K562 (cell line): ENCODE measurements at places on chromosomes 12 and 14. TPM values are rescaled to one million over a fixed set of nuclear protein-coding genes. Genes with fewer than 3 reads are reported as not detected.

The AHNAK2 gene
- total RNA-seq = 0.09 and 0.18 TPM in 2 replicates

The TMEM253 gene
- total RNA-seq = 0.18 and 0.20 TPM in 2 replicates

The LALBA gene
- not detected in 2 replicates for total RNA-seq

The GCH1 gene
- 7.6 and 7.9 TPM in 2 replicates for total RNA-seq

The ZNF891 gene
- total RNA-seq = 1.2 and 1.3 TPM in 2 replicates

- H3K4me3 ChIP-seq = no peak overlapping the region
- no peaks in the 10 kb centered on the region for H3K36me3 ChIP-seq
- DNase-seq = peak; percentile 40
- no peaks in the 10 kb centered on the region for H3K4me1 ChIP-seq
These were observed 25.5 kb upstream of the DTX1 start for GRCh38 chr12:113030875-113031525.

GRCh38 chr12:71438670-71439361, 782 bp upstream of the LGR5 start:
- DNase-seq = no peak
- H3K4me3 ChIP-seq = no peak overlapping the region
- no peaks in the 10 kb centered on the region for H3K36me3 ChIP-seq
- peaks cover 20% of the 10 kb centered on the region for H3K27me3 ChIP-seq
- no peak overlapping the region for H3K27ac ChIP-seq

GRCh38 chr14:37580146-37580545, 14.9 kb downstream of the FOXA1 start:
- H3K27me3 ChIP-seq = no peaks in the 10 kb centered on the region
- DNase-seq = no peak
- no peaks in the 10 kb centered on the region for H3K36me3 ChIP-seq
- no peaks in the 10 kb centered on the region for H3K4me1 ChIP-seq
- H3K27ac ChIP-seq = no peak overlapping the region
- H3K4me3 ChIP-seq = no peak overlapping the region

DNA sequence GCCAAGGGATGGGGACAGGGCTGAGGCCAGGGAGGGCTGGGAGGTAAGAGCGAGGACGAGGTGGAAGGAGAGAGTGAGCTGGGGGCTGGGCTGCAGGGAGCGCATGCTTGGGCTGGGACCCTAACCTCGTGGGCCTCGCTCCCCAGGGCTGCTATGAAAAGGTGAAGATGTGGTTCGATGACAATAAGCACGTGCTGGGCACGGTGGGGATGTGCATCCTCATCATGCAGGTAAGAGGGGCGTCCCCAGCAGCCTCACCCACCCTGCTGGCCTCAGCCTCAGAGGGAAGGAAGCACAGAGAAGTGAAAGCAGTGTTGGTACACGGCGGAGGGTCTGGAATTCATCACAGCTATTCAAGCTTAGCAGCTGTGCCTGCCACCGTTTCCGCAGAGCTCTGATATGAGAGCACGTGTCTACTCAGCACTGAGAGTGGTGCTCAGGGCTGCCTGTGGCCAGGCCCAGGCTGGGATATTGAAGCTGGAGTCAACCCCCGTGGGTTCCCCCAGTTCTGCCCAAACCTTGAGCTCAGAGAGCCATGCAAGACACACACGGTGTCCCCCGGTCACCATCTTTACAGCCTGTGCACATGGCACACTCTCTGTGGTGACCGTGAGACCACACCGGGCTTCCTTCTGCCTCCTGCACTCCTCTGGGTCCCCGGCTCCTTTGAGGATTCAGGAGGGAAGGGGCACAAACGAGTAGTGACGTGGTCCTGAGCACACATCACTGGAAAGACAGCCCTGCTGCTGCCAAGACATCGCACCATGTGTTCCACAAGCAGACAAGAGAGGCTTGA, 204.6 kb downstream of the TSPAN9 start:
- peaks cover 45% of the 10 kb centered on the region for H3K27me3 ChIP-seq
- no peak for DNase-seq
- no peak overlapping the region for H3K4me3 ChIP-seq
- no peaks in the 10 kb centered on the region for H3K36me3 ChIP-seq

- H3K27me3 ChIP-seq = no peaks in the 10 kb centered on the region
- no peak for DNase-seq
- peaks cover 12% of the 10 kb centered on the region; the same call in 1 of the 3 replicates for H3K36me3 ChIP-seq
- peak overlapping the region; percentile 74 for H3K27ac ChIP-seq
These were observed 25.3 kb downstream of the GPRC5D start for GRCh38 chr12:12926571-12927071.

- no peak overlapping the region for H3K4me3 ChIP-seq
- no peaks in the 10 kb centered on the region for H3K36me3 ChIP-seq
- H3K4me1 ChIP-seq = no peaks in the 10 kb centered on the region
- no peaks in the 10 kb centered on the region for H3K27me3 ChIP-seq
These were observed 380.0 kb downstream of the ATP23 start for GRCh38 chr12:58321414-58321813.

DNA sequence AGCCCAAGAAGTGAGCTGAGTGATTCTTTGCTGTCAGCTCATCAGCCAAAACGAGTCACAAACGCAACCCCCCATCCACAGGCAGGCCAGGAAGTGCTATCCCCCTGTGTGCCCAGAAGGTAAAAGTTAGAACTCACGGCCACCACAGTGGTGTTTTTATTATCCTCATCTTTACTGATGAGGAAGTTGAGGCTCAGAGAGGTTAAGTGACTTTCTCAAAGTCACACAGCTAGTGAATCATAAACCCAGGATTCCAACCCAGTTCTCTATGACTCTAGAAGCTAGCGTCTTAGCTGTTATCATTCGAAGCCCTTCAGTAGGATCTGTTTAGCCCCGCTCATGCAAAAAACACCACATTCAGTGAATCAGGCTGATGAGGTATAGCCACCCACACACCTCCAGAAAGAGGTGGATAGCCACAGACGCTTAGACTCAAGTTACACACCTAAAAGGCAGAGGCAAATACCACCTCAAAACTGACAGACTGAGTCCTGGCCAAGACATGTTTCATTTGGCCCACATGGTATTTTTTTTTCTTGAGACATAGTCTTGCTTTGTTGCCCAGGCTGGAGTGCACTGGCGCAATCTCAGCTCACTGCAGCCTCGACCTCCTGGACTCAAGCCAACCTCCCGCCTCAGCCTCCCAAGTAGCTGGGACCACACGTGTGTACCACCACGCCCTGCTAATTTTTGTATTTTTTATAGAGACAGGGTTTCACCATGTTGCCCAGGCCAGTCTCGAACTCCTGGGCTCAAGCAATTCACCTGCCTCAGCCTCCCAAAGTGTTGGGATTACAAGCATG, 100.7 kb downstream of the SCARB1 start:
- H3K36me3 ChIP-seq = no peaks in the 10 kb centered on the region
- DNase-seq = no peak
- no peak overlapping the region for H3K27ac ChIP-seq
- H3K4me1 ChIP-seq = no peaks in the 10 kb centered on the region
- H3K4me3 ChIP-seq = no peak overlapping the region

- no peaks in the 10 kb centered on the region for H3K36me3 ChIP-seq
- H3K4me3 ChIP-seq = no peak overlapping the region
- no peaks in the 10 kb centered on the region for H3K27me3 ChIP-seq
- H3K4me1 ChIP-seq = no peaks in the 10 kb centered on the region
- DNase-seq = no peak
- no peak overlapping the region for H3K27ac ChIP-seq
These were observed 222.2 kb upstream of the TMEM260 start for GRCh38 chr14:56357428-56357827.

DNA sequence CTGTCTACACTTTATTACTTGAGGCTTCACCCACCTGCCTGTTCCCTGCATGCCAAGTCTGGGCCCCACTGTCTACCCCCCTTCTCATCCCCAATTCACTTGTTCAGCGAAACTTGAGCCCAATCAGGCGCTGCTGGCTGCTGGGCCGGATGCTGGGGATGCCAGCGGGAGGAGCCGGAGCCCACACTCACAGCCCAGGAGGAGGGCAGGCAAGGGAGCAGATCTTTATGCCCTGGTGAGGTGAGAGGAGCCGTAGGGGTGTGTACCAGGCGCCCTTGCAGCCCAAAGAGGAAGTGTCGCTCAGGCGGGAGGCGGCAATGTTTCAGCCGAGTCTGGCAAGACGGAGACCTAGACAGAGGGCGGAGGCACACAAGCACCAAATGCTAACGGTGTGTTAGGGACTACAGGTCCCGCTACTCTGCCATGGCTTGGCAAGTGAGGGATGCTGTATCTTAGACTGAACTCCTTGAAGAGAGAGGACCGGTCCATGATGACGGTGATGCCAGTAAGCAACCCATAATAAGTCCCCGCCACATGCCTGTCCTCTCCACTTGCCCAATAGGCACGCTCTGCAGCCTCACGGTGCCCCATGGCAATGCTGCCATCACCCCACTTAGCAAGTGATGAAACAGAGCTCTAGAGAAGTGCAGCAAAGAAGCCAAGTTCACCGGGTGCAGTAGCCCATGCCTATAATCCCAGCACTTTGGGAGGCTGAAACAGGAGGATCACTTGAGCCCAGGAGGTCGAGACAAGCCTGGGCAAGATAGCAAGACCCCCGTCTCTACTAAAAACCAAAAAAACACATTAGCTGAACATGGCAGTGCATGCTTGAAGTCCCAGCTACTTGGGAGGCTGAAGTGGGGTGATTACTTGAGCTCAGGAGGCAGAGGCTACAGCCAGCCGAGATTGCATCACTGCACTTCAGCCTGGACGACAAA, 41.6 kb downstream of the LRRC74A start:
- no peak for DNase-seq
- H3K4me1 ChIP-seq = no peaks in the 10 kb centered on the region
- no peaks in the 10 kb centered on the region for H3K36me3 ChIP-seq
- no peak overlapping the region for H3K4me3 ChIP-seq
- H3K27ac ChIP-seq = no peak overlapping the region
- H3K27me3 ChIP-seq = peaks cover 59% of the 10 kb centered on the region

GRCh38 chr12:7160183-7160582, 29.3 kb upstream of the PEX5 start:
- no peaks in the 10 kb centered on the region for H3K36me3 ChIP-seq
- H3K27me3 ChIP-seq = no peaks in the 10 kb centered on the region; the same call in 1 of the 2 replicates
- H3K4me3 ChIP-seq = no peak overlapping the region
- DNase-seq = no peak
- H3K27ac ChIP-seq = no peak overlapping the region

GRCh38 chr14:70256601-70257000, 67.8 kb upstream of the SLC8A3 start:
- H3K4me3 ChIP-seq = no peak overlapping the region
- H3K27me3 ChIP-seq = no peaks in the 10 kb centered on the region
- H3K36me3 ChIP-seq = no peaks in the 10 kb centered on the region
- DNase-seq = no peak
- H3K4me1 ChIP-seq = no peaks in the 10 kb centered on the region
- H3K27ac ChIP-seq = no peak overlapping the region

DNA sequence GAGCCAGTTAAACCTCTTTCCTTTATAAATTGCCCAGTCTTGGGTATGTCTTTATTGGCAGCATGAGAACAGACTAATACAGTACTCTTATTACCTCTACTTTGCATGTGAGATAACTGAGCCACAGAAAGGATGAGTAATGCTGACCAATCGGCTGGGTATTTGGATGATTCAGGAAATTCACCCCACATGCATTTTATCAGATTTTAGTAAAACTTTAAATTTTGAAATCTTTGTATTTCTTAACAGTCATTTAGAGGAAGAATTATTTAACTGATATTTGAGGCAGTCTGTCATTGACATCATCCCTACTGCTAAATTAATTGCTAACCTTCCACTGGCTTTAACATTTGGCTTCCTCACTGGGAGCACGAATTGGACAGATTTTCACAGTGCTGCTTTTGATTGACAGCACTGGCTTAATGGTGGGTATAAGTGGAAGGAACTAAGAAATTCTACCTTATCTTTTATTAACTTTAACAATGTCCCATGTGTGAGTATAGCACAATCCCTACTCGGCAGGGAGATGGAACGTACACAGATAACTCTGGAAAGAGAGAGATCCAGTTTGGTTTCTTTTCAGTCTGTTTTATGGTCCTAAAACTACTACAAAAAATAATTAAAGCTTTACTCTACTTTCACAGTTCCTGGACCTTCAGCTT, 261.0 kb downstream of the DACT1 start:
- DNase-seq = no peak
- no peaks in the 10 kb centered on the region for H3K36me3 ChIP-seq
- H3K4me1 ChIP-seq = no peaks in the 10 kb centered on the region

DNA sequence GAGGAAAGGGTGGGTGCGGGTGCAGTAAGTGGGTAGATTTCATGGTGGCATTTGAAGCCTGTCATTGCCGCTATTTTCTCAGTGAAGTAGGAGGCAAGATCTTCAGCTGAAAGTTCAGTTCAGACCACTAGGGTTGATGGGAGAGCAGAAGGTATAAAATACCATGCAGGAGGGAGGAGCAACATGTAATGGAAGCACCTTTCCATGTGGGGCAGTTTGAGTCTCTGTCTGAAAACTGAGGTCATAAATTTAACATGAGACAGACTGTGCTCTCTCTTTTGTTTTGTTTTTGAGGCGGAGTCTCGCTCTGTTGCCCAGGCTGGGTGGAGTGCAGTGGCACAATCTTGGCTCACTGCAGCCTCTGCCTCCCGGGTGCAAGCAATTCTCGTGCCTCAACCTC, 22.7 kb downstream of the LRRC74A start:
- peak; percentile 14 for DNase-seq
- H3K27ac ChIP-seq = no peak overlapping the region
- no peaks in the 10 kb centered on the region for H3K4me1 ChIP-seq
- no peaks in the 10 kb centered on the region; the same call in 2 of the 3 replicates for H3K27me3 ChIP-seq
- no peaks in the 10 kb centered on the region for H3K36me3 ChIP-seq
